ENCODE measurements at places on chromosomes 1 and 21.

DNA sequence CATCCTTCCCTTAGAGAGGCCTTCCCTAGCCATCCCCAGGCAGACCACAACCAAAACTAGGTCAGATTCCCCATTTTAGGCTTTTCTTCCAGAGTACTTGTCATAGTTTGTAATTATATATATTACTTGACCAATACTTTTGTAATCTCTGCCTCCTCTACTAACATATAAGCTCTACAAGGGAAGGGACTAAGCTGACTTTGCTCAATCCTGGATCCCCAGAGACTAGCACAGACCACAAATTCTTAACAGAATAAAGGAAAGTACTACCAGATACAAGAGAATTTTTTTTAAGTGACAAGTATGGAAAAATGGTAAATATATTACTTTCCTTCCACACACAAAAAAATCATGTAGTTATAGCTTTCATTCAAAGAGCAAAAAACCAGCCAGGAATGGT is 2.0 kb downstream of the ZMYM6 start:
- no peak for DNase-seq

DNA sequence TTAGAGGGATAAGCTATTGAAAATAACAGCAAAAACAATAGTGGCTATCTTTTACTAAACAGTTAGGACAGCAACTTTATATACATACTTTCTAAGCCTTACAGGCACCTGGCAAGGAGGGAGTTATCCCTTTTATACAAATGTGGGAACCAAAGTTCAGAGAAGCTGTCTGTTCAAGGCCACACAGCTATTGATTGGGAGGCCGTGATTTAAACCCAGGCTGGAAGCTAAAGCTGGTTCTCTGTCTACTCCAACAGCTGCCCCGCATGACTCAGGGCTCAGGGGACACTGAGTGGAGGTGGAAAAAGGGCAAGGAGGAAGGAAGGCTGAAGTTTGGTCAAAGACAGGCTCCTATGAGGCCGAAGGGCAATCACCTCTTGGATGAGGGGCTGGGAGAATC is 26.7 kb downstream of the KCNA2 start:
- DNase-seq = no peak

- DNase-seq = no peak
Measured at GRCh38 chr1:162672622-162673260, 40.5 kb downstream of the DDR2 start.

GRCh38 chr1:182742780-182743179 is 46.8 kb upstream of the NPL start:
- no peak for DNase-seq

- DNase-seq = no peak
Measured at GRCh38 chr1:194952171-194952570, 1656.1 kb downstream of the KCNT2 start.

- no peak for DNase-seq
Measured at GRCh38 chr1:45051005-45051772, 39.1 kb downstream of the UROD start.

GRCh38 chr1:33971913-33972312 is 108.0 kb downstream of the HMGB4 start:
- no peak for DNase-seq

DNA sequence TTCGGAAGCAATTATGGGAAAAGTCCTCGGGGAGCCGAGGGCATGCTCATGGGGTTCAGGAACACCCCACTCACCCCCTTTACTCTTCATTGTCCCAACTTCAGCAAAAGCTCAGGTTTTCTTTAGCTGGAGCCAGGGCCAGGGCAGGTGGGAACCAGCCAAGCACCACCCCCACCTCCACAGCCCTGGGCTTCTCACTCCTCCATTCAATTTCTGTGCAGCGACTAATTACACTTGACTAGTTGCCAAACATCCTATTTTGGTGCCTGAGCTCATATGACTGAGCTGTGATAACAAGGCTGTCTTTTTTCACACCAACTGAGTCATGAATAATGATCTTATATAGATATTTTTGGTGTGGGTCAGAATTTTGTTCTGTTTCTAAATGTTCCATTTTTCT is 257.2 kb upstream of the AJAP1 start:
- DNase-seq = no peak

GRCh38 chr21:35528116-35529042 is 479.3 kb upstream of the RUNX1 start:
- DNase-seq = no peak

DNA sequence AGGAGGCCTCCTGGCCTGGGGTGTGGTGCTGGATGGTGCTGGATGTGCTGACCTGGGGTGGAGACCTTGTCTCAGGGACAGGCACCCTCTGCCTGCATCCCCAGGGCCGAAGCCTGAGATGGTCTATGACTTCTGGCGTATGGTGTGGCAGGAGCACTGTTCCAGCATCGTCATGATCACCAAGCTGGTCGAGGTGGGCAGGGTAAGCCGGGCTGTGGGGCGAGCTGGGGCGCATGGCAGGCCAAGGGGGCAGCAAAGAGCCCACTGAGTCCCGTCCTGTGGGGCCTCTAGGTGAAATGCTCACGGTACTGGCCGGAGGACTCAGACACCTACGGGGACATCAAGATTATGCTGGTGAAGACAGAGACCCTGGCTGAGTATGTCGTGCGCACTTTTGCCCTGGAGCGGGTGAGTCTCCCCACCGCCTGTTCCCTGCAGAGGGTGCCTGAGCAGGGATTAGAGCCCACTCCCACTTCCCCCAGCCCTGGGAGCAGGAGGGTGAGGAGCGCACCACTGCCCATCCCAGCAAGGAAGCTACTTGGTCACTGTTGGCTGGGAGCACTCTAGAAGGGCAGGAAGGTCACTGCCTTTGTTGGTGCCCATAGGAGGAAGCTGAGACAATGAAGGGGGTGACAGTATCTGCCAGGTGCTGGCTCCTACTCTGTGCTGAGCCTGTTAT is 75.2 kb downstream of the PTPRU start:
- DNase-seq = no peak

GRCh38 chr1:204350857-204351573 is 8.7 kb downstream of the PLEKHA6 start:
- DNase-seq = no peak
